ENCODE measurements at places on chromosomes 4 and X.

DNA sequence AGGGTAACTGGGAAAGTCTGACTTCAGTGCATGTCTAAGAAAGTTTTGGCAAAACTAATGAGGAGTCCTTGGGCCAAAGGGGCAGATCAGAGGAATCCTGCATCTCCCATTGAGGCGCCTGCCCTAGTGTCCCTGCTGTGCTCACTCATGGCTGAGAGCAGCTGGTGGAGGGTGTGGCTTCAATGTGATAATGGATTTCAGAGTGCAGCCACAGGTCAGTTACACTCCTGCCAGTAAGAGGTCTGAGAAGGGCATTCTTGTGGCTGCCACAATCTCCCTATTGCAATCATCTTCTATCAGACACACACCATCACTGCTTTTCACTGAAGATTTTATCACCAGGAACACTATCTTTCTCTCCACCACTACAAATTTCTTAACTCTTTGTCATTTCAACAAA lies 457.1 kb downstream of the MID1IP1 start:
- DNase-seq: no peak

DNA sequence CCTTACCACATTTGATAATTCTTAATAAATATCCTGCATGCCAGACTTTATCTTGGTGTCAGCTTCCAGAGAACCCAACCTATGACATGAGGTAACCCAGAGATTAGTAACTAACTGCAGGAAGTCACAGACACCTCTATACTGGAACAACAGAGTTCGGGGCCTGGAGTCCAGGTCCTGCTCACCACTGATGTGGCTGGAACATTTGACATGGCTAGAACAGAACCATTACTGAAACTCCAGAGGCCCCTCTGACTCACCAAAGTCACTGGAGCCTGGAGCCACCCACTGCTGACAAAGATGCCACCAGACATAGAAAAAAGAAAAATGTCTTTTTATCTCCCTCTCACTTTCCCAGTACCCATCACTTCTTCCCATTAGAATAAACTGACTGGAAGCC lies 403.7 kb downstream of the MID1IP1 start:
- no peak for DNase-seq

DNA sequence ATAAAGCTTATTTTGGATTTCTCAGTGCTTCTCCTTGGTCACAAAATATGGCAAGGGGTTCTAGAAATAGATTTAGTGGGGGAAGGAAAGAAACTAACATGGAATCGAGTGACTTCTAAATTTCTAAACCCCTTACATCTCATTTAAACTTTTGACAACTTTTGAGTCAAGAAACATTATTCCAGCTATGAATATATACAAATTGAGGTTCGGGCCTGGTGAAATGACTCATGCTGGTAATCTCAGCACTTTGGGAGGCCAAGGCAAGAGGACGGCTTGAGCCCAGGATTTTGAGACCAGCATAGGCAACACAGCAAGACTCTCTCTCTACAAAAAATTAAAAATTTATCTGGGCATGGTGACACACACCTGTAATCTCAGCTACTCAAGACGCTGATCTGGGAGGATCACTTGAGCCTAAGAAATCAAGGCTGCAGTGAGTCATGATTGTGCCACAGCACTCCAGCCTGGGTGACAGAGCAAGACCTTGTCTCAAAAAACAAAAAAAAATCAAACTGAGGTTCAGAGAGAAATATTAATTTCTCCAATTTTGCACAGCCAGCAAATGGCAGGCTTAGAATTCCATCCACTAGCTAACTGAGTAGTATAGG lies 99.8 kb downstream of the ANXA3 start:
- no peak for DNase-seq

- DNase-seq: no peak
Measured at GRCh38 chr4:173125216-173125812, 43.3 kb upstream of the GALNT7 start.

DNA sequence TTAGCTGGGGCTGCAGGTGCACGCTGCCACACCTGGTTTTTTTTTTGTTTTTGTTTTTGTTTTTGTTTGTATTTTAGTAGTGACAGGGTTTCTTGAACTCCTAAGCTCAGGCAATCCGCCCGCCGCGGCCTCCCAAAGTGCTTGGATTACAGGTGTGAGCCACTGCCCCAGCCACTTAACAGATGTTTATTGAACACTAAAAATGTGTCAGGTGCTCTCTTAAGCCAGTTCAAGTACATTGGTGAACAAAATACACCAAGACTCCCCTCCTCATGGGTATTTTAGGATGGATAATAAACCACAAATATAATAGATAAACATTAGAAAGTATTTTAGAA lies 69.9 kb downstream of the TRAPPC11 start:
- DNase-seq: no peak
